ENCODE measurements at places on chromosomes 7 and 10. TPM values are rescaled to one million over a fixed set of nuclear protein-coding genes. Genes with fewer than 3 reads are reported as not detected.

Gene SORBS1
- 0.22 TPM for polyA plus RNA-seq

Gene CYP2W1
- not detected for polyA plus RNA-seq

Gene AGAP5
- 0.97 TPM for polyA plus RNA-seq

Gene UCN3
- not detected for polyA plus RNA-seq

Gene AZGP1
- polyA plus RNA-seq, result 0.33 TPM

Gene VWDE
- 0.09 TPM for polyA plus RNA-seq

Gene TMEM213
- not detected for polyA plus RNA-seq

Gene NCF1
- polyA plus RNA-seq, result 0.34 TPM

Gene EPHB6
- polyA plus RNA-seq, result 1.5 TPM

- DNase-seq, result no peak
These were observed 28.0 kb upstream of the PALS2 start for GRCh38 chr7:24545215-24545614.

GRCh38 chr10:57338823-57339558 lies 928.7 kb downstream of the IPMK start:
- no peak for DNase-seq

DNA sequence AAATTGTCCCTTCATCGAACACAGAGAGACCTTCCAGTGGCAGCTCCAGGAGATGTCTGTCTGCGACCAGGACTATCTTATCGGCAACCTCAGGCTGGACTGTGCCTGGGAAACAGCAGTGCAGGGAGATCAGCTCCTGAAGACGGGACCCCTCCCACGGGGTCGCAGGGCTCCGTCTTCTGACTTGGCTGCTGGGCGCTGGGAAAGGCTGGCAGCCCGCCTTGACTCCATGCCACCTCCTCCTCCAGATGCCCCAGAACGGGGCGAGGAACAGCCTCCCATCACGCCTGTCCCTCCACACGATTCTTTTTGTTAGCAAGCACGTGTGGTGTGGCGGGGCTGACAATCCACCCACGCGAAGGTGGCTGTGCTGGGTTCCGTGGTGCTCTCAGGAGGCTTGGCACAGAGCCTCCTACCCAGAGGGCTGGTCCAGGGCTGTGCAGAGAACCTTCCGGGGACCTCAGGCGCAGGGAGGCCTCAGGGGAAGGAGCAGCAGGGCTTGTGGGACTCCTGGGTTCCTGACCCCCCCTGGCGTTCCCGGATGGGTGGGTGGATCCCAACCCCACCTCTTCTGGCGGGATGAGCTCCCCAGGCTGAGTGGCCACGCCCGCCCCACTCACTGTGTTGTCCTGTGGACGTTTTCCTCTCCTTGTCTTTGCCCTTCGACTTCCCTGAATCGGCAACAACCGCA lies 47.6 kb upstream of the NKX6-2 start:
- no peak for DNase-seq

- DNase-seq, result no peak
These were observed 47.4 kb downstream of the GRB10 start for GRCh38 chr7:50735333-50735732.

GRCh38 chr7:138581065-138581464 lies 120.1 kb downstream of the SVOPL start:
- no peak for DNase-seq

GRCh38 chr7:38374507-38374906 lies 101.1 kb upstream of the TARP start:
- no peak for DNase-seq

DNA sequence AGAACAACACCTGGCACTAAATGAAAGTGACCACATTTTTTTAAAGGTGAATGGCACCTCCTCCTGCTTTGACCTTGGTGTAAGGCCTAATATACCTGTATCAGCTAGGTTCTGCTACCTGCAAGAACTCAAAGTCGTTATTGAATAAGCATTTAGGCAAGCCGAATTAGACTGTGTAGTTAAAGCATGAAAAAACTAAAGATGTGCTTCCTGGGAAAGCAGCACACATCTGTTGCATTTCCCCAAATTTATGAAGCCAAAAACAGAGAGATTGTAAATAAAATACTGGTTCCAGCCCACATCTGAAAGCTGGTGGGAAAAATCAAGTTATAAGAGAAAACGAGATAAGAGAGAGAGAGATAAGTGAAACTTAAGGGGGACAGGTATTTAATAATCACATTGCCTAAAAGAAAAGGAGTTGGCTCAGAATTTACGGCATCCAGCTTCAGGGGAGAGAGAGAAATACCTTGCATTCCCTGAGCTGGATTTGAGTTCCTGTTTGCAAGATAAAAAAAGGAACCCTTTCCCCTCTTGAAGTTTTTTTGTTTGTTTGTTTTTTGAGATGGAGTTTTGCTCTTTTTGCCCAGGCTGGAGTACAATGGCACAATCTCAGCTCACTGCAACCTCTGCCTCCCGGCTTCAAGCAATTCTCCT lies 1.8 kb upstream of the XPNPEP1 start:
- DNase-seq, result no peak

DNA sequence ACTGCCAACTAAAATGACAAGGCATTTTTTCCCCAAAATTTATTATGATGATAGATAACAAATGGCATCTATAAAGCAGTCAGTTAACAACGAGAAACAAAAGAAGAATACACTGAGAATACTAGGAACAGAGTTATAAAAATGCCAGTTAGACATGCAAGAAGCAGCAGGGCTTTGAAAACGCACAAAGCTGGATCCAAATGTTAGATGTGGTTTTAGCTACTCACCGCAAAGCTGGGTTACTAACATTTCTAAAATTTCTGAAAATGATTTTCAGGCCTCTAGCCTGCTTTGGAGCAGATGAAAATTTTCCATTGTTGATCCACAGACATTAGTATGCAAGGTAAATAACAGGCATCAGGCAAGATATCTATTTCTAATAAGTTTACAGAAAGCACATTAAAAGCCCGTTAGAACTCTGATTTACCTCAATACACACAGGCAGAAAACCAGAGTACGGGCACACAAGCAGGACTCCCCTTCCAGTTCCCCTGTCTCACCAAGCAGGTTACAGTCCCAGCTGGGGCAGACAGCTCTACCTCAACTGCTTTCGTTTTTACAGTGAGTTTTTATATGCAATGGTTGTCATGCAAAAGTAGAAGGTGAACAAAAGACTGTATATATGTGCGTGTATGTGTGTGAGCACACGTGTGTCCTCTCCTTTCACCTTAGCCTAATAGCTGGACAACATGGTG lies 37.9 kb downstream of the GLI3 start:
- peak; percentile 41 for DNase-seq

- DNase-seq, result no peak
These were observed 26.7 kb downstream of the ERCC6 start for GRCh38 chr10:49512121-49512809.

- no peak for DNase-seq
These were observed 2.7 kb downstream of the MUC3A start for GRCh38 chr7:100951888-100952560.

DNA sequence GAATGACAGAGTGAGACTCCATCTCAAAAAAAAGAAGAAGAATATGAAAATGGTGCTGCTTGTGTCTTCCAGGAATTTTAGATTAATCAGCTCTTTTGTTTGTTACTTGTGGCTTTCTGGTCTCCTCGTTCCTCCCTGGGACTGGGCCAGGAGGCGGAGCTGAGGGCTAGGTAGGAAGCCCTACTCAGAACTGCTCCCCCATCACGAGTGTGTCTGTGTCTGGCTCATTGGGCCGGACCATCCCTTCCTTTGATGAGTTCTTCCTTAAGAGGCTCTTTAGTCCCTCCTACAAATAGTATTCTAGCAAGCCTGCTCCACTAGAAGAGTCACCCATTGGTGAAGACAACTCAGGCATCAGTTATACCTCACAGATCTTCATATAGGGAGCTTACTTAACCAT lies 56.8 kb upstream of the YAE1 start:
- no peak for DNase-seq

DNA sequence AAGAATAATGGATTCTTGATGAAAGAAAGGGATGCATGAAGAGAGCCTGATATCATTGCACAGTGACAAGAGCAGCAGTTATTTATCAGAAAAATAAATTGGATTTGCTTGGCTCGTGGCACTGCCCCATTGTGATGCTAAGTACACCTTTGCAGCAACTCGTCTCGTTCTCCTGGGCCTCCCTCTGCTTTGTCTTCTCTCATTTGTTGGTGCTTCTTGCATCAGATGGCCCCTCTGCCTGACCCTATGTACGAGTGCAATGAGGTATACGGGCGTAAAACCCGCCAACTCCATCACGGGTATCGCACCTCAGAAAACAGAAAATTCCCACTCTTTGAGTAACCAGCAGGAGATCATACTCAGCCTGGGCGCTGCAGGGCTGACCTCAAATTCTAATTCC lies 107.2 kb upstream of the C10orf90 start:
- no peak for DNase-seq

GRCh38 chr10:76401006-76401405 lies 969.6 kb downstream of the LRMDA start:
- DNase-seq, result peak; percentile 55

DNA sequence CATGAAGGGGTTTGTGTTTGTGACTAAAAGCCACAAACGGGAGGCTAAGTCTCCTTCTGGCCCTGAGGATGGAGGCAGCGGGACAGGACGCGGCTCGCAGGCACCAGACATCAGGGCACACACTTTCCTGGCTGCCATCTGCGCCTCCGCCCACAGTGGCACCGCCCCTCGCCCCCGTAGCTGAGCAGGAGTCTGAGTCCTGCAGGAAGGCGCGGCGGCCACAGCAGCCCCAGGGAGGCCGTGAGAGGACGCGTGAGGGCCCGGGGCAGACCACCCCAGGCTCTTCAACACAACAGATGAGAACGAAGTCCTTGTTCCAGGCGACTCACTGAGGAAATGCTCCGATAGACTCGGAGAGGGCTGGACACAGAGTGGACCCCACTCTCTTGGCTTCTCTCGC lies 6.6 kb downstream of the ADGRA1 start:
- DNase-seq, result no peak

Data from foreskin keratinocyte (primary cell).